Stimulated activated CD4-positive, alpha-beta T cell treated with anti-CD3 and anti-CD28 coated beads, Interleukin-1b, Interleukin-23, amount 100 ng/mL, for 4 hours (primary cell): ENCODE measurements at places on chromosomes 4 and X.

DNA sequence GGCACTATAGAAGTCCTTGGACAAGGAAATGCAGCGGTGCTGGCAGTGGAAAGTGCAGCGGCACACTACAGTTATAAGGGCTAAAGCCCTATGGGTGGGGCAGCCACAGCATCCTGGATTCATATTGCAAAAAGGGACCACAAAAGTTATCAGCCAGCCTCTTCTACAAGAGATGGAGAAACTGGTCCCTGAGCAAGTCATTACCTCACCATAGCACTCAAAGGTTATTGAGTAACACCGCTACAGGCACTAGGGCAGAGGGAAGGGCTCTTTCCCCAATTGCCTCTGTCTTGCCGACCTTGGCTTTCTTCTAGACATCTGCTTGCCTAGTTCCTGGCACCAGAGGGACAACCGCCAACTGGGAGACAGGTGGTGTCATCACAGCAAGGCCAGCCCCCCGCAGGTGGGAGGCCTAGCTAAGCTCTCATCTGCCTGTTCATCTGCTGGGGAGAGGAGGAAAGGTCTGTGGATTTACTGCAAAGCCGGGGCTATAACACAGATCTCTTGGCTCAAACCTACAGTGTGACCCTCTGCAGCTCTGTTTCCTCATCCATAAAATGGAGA lies 600.0 kb downstream of the BCOR start:
- no peak for DNase-seq

GRCh38 chr4:20760053-20760452 lies 59.8 kb downstream of the PACRGL start:
- no peak for DNase-seq

DNA sequence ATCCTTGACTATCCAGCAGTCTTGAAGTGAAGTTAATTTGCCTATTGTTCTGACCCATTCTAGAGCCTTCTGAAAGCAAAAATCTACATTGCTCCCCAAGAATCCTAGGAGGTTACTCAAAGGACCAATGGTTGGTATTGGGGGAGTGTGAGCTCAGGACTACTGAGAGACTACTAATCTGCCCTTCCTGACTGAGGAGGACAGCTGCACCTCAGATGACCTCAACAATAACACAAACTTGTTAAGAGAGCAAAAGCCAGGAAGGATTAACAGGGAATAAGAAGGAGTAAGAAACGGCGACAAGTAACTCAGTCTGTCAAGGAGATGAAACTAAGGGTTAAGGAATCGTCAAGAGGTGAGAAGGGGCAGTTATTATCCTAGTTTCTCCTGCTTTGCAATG lies 43.4 kb downstream of the IDS start:
- no peak for DNase-seq

GRCh38 chr4:67546004-67546356 lies 677 bp upstream of the CENPC start:
- no peak for DNase-seq

DNA sequence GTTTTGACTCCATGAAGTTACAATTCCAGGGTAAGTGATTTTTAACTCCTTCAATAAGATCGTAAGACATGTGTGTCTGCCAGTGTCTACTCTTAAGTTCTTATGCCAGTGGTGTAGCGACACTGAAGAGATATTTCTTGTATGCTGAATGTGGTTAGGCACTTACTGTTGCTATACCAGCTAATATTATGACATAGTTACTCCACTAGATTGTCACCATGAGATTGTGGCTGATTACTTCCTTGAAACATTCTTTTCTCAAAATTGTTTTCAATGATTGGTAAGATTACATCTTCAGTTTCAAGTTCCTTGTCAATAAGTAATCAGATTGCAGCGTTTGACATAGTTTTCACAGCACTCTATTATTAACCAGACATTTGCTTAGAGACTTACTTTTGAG lies 60.6 kb upstream of the PAGE5 start:
- DNase-seq: no peak

DNA sequence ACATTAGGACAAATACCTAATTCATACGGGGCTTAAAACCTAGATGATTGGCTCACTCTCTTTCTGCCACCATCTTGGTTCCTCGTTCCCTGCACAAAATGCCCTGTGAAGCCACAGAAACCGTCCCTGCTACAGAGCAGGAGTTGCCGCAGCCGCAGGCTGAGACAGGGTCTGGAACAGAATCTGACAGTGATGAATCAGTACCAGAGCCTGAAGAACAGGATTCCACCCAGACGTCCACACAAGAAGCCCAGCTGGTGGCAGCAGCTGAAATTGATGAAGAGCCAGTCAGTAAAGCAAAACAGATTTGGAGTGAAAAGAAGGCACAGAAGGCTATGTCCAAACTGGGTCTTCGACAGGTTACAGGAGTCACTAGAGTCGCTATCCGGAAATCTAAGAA lies 34.3 kb downstream of the TRIM61 start:
- no peak for DNase-seq

DNA sequence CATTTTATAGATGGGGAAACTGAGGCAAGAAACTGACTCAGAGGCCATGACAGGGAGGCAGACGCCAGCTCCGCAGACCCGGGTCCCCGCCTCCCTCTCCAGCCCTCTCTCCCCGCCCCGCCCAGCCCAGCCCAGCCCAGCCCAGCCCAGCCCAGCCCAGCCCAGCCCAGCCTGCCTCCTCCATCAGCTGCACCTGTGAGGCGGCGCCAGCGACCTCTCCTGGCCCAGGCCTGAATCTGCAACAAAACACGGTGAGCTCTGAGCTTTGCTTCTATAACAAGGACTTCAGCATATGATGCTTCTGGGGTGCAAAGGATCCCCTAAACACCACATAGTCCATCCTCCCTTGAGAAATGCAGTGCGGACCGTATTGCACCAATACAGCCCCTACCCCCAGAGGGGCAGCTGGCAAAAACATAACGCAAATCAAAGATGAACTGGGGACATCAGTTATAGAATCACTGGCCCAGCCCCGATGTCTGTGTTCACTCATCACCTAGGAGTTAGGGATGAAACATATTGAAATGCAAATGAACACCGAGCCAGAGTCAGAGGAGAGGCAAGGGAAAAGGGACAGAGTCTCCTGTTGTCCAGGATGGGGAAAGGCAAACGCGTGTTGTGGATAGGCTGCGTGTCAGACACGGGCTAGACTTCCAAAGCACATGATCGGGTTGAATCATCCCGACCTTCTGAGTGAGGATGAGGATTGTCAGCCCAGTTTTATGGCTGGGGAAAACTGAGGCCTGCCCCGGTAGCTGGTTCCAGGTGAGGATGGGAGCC lies 216.1 kb upstream of the PSAPL1 start:
- DNase-seq: no peak

DNA sequence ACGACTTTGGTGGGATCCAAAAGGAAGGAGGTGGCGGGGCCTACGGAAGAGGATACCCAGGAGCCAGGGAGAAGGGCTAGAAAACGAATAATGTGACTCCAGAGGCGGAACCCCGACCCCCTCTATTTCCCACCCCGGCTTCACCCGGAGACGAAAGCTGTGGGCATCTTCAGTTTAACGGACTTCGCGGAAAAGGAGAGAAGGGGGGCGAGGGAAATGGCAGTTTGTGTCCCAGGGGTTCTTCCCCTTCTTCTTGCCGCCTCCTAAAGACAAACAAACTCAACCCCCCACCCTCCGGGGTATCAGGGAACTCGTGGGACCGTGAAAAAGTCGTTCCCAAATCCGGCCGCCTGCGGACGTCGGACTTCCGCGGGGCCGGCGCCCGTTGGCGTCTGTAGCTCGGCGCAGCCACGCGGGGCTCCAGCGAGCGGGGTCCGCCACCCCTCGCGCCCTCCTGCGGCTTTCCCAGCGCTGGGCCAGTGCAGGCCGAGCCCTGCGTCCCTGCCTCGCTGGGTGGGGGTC lies 3.6 kb upstream of the LEF1 start:
- peak; percentile 42 for DNase-seq

- DNase-seq: no peak
Measured at GRCh38 chrX:119062750-119063374, 9.9 kb upstream of the CT47C1 start.

- DNase-seq: no peak
Measured at GRCh38 chr4:53123819-53124218, 242.0 kb downstream of the SCFD2 start.

- DNase-seq: no peak
Measured at GRCh38 chrX:65993915-65994460, 45.9 kb downstream of the VSIG4 start.

GRCh38 chrX:85619962-85620361 lies 240.5 kb upstream of the POF1B start:
- DNase-seq: no peak
